ENCODE measurements at places on chromosomes 7 and 10.

GRCh38 chr7:42650171-42650570, 261.7 kb downstream of the C7orf25 start:
- DNase-seq: no peak

GRCh38 chr10:72229261-72230251, 13.5 kb upstream of the ASCC1 start:
- no peak for DNase-seq

DNA sequence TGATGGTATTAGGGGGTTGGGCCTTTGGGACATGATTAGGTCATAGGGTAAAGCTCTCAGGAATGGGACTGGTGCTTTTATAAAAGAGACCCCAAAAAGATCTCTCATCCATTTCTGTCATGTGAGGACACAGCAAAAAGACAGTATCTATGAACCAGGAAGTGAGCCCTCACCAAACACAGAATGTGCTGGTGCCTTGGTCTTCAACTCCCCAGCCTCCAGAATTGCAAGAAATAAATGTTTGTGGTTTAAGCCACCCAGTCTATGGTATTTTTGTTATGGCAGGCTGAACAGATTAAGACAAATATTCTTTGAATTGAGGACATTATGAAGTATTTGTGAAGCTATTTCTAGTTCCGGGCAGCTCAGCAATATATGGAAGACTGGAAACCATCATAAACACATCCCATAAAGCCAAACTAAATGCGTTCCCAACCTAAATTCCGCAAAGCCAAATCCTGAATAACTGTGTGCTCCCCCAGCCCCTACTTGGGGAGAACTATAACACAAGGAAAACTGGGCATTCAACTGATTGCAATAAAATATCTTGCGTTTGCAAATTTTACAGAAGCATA, 153.7 kb downstream of the GALNT17 start:
- DNase-seq: no peak

GRCh38 chr10:82934429-82934828, 1059.4 kb downstream of the NRG3 start:
- no peak for DNase-seq

- no peak for DNase-seq
These were observed 5.9 kb upstream of the CFAP69 start for GRCh38 chr7:90239050-90239449.

- no peak for DNase-seq
These were observed 58.1 kb downstream of the FHIP2A start for GRCh38 chr10:114879541-114880158.

DNA sequence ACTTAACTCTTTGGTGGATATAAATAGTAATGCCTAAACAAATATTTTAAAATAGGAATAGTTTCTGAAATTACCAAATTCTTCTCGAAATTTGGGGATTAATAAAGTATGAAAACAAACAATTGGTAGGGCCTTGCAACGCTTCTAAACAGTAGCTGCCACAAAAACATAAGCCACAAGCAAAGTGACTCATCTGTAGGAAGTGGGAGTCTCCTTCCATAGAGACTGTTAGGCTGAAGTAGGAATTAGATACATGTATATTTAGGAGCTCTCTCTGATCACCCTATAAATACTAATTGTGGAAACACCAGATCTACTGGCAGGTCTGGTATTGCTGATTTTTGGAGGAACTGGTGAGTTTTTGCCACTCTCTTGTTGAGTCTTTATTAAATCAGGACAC, 5.7 kb upstream of the LMOD2 start:
- no peak for DNase-seq

Measured in NCI-H1048 (cell line).